Stimulated activated CD4-positive, alpha-beta T cell treated with anti-CD3 and anti-CD28 coated beads, TNF-alpha, amount 100 ng/mL, for 48 hours (primary cell): ENCODE measurements at places on chromosomes 11 and 22.

DNA sequence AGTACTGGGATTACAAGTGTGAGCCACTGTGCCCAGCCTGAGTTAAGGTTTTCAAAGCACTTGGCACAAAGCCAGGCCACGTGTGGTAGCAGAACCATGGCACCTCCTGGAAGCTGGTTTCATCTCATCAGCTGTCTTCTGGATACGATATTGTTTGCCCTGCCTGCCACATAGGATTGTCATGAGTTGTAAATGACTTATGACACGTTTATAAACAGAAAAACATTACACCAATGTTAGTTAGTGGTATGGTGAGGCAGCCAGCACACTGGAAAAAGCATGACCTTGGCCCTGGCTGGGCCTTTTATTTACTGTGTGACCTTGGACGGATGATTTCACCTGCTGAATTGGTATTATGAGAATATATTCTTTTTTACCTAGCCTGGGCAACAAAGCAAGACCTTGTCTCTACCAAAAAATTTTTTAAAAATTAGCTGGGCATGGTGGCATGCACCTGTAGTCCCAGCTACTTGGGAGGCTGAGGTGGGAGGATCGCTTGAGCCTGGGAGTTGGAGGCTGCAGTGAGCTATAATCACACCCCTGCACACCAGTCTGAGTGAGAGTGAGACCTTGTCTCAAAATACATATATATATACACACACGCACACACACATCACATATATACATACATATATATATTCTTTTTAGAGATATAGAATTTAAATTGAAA is 24.0 kb upstream of the MYH9 start:
- no peak for DNase-seq

DNA sequence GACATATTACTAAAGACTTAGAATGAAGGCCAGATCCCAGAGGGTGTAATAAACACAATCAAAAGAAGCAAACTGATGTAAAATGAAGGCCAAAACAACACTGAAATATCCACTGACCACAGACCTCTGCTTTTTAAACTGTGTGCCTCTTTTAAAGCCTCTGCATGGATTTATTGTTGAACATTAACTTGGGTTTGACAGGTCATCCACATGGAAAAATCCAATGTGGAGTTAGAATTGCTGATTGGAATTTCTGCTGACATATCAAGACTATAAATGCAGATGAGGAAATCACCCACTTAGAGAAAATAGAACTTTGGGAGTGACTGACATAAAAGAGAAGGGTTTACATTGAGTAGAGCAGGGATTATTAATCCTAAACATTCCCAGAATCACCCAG is 853.9 kb upstream of the RAG2 start:
- DNase-seq = no peak

GRCh38 chr11:58058276-58059006 is 27.7 kb downstream of the OR6Q1 start:
- DNase-seq = no peak

GRCh38 chr11:17410606-17411379 is 22.3 kb upstream of the KCNJ11 start:
- DNase-seq = no peak

- DNase-seq = no peak
These were observed 21.1 kb downstream of the MPPED1 start for GRCh38 chr22:43432883-43433415.

- no peak for DNase-seq
These were observed 60.3 kb downstream of the ZC3H12C start for GRCh38 chr11:110153474-110153873.

DNA sequence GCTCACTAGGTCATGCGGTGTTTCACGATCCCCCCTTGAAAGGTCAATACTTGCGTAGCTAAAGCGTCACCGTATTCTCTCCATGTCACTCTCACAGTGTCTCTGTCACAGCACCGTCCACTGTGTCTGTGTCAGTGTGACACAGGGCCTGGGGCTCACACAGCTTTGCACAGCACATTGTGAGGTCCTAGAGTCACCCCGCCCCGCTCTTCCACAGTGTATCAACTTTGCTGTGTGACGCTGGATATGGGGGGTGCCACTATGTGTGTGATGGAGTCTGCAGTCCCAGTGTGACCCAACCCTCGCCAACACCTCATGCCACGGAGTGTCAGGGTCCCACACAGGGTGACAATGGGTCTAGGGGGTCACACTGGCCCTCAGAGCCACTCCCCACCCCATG is 583 bp downstream of the P4HA3 start:
- DNase-seq = no peak

DNA sequence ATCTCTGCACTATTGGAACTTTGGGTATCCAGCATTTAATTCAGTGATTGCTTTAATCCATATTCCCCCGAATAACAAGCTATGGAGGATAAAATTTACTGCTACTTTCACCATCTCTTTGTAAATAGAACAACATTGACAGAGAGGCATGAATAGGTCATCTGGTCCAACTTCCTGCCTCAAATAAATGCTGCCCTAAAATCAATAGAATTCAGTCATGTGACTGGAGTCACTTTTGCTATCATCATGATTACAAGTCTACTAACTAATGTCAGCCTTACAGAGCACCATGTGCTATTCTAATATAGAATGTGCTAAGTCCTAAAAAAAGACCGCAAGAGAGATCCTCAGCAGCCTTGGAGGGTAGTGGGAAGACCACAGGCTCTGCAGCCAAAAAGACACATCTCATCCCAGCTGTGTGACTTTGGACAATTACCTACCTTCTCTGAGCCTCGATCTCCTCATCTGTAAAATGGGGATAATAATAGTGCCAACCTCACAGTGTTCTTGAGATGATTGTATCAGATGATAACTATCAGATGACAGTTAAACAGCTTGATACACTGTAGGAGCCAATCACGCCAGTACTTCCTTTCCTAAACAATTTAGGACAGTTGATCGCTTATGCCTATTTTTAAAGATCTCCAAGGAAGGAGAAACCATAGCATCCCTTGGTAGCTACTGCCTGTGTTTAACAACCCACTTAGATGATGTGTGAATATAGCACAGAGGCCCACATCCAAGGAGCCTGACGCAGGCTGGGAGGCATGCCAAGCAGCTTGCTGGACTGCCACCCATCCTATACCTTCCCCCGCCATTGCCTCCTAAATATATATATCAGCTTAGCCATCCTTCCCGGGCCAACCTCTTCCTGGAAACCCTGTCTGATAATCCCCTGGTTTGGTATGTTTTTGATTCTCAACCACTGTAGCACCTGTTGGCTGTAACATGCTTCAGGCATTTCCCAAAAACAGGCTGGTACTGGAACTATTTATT is 77.3 kb upstream of the PHF21A start:
- DNase-seq = no peak

DNA sequence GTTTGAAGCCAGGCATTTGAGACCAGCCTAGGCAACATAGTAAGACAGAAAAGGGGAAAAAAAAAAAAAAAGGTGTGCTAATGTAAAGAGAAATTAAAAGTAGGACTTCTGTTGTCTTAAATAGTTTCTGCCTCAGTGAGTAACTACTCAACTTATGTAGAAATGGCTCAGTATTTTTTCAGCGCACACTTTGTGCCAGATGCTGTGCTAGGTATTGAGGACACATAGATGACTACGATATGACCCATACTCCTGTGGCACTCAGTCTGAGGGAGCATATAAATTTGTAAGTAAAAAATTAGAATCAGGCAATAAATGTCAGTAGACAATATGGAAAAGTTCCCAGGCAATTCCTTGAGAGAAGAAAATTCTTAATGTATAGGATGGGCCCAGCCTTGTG is 93.9 kb downstream of the YAP1 start:
- DNase-seq = no peak

GRCh38 chr11:62646825-62647608 is 604 bp upstream of the GANAB start:
- no peak for DNase-seq

- no peak for DNase-seq
These were observed 855.0 kb downstream of the METTL15 start for GRCh38 chr11:28963187-28963586.

DNA sequence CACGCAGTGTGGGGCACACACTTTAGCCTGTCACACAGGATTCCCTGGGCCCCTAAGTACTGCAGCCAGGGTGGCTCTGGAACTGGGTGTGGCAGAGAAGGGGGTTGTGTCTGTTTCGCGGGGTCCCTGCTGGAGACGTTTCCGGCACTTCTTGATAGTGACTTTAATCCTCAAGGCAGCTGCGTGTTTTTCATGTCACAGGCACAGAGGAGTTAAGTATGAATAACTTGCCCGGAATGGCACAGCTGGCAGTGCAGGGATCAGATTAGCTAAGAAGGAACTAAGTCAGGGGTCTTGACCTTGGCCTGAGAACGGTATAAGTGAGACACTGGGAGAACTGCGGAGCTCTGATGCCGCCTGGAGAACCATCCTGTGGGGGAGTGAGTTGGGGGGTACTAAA is 7.5 kb upstream of the KRTAP5-7 start:
- DNase-seq = no peak

DNA sequence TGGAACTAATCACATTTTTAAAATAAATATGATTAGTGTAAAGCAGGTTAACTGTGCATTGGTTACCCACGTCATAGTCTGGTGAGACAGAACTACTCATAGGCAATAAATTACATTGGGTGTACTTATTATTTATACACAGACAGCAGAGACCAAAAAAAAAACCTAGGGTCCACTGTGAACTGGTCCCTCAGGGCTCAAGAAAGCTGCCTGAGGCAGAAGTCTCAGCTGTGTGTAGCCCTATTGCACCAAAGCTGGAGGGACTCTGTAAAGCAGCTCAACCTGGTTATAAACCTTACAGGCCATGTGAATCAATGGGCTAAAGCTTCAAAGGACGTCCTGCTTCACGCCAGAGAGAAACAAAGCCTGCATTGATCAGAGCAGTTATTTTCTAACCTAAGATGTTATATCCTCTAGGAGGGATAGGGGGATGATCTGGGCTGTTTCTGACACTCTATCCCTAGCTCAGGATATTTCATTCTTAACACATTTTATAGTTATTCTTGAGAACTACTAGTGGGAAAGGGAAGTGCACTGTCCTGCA is 432.2 kb upstream of the ANO3 start:
- DNase-seq = no peak

GRCh38 chr11:76891285-76891684 is 30.6 kb downstream of the ACER3 start:
- DNase-seq = no peak

GRCh38 chr22:37229805-37230672 is 14.0 kb downstream of the RAC2 start:
- peak; percentile 90 for DNase-seq

DNA sequence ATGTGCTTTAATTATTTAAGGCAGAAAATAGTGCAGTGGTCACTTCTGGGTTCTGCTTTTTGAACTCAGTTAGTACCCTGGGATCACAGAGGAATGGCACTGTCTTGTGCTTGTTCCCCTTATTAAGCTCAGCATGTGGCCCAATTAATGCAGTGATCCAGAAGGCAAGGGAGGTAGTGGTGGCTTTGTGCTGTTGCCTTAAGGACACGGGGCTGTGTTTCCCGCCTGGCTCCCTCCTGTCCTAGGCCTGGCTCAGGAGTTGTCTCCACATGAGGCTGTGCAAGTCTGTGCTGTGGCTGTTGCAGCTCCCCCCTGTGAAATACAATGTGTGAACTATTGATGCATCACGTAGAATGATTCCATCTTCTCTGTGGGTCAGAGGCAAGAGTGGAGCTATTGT is 49.2 kb upstream of the CABP7 start:
- DNase-seq = no peak

DNA sequence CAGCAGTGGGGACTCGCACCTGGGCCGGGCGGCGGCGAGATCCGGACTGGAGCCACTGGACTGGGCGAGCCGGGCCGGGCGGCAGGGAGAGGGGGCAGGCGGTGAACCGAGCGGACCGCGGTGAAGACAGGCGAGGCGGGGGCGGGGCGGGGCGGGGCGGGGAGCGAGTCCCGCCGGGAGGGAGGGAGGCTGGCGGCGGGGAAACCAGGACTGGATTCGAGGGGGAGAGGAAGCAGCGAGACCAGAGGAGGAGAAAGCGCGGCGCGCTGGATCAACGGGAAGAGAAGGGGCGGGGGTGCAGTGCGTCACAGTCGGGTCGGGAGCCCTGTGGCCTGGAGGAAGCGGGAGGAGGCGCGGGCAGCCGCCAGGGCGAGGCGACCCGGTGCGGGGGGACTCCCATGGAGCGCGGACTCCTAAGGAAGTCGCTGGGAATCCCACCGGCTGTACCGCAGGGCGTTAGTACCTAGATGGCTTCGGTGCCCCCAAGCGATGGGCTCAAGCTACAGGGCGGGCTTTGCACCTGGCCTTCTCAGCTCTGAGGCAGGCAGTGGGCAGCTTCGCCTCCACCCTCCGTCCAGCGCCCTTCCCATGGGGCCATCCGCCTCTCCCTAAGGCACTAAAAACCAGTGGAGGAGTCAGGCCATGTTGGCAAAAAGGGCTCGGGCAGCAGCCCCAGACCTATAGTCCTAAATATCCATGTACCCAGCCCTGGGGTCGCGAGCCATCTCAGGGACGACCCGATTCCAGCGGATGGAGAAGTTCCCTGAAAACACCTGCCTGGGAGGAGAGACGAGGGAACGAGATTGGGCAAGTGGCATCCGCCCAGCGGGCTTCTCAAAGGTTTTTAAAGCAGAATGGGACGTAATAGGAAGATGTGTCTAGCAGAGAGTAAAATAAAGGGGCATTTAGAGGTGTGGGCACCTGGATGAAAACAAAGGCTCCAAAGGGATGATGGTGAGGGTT is at the start of gene TMEM121B:
Gene TMEM121B, minus strand, starts transcription at position 128 of the 963 bp plus-strand sequence. CDS start 233 bp downstream, outside the sequence.
- DNase-seq = no peak

- no peak for DNase-seq
These were observed 2.1 kb downstream of the LGALS12 start for GRCh38 chr11:63508009-63508408.

DNA sequence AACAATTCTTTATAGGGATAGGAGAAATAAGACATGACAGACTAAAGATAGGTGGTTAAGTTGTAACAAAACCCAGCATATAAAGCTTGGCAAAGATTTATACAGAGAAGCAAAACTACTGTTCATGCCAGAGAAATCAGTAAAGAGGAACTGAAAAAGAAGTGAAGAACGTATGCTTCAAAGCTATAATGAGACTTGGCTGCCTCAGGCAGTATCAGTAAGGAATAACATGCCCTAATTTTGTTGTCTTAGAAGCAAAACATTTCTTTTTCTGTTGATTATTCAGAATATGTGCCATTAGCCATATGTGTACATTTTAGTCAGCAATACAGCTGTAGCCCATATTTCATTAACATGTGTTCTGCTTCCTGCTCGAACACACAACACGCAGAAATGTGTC is 403.2 kb downstream of the NELL1 start:
- DNase-seq = no peak

GRCh38 chr11:109933126-109933525 is 160.1 kb upstream of the ZC3H12C start:
- no peak for DNase-seq
